Peyer's patch (tissue), 4 donors: ENCODE measurements at places on chromosomes 4 and X. TPM values are rescaled to one million over a fixed set of nuclear protein-coding genes. Genes with fewer than 3 reads are reported as not detected.

GRCh38 chr4:26858035-26858918, 2.4 kb upstream of the STIM2 start:
- no peak for DNase-seq

DNA sequence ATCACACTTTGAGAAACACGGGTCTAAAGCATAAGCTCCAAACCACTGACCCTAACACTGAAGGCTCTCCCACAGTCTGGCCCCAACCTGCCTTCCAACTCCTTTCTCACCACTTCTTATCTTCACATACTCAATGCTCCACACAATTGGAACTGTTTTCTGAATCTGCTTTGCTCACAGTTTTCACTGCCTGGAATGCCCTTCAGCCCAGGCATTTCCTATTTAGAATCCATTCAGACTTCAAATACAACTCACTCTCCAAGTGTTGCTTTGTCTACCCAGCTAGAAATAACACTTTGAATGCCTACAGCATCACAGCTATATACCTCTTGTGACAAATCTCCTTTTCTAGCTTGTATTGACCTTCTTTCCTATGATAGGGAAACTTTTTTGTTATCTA, 10.2 kb downstream of the OTUD4 start:
- DNase-seq = no peak

TKTL2 gene
- not detected for total RNA-seq

- DNase-seq = no peak
Observed at GRCh38 chr4:141642711-141643110, 6.3 kb downstream of the IL15 start.

RTL9 gene
- total RNA-seq = not detected

NDST3 gene
- total RNA-seq = not detected

- DNase-seq = no peak
Observed at GRCh38 chrX:143121477-143121876, 95.7 kb downstream of the SPANXN4 start.

DNA sequence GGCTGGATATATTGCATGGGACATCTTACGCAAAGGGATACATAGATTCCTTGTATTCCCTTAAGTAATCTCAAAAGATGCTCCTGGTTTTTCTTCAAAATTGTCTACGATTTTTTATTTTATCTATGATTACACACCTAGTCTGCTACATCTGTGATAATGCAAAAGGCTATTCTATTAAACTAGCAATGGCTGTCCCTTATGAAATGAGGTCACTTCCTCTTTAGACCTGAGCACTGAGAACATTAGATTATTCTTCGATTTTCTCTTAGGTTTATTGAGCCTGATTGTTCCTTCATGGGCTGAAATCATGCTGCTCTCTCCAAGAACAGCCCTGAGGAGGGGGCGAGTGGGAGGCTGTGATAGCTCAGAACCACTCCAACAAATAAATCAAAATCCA, 126.8 kb upstream of the ENPP6 start:
- DNase-seq = no peak

- DNase-seq = no peak
Observed at GRCh38 chr4:24980740-24981139, 50.0 kb downstream of the LGI2 start.

FGFR3 gene
- 115 TPM for total RNA-seq

DNA sequence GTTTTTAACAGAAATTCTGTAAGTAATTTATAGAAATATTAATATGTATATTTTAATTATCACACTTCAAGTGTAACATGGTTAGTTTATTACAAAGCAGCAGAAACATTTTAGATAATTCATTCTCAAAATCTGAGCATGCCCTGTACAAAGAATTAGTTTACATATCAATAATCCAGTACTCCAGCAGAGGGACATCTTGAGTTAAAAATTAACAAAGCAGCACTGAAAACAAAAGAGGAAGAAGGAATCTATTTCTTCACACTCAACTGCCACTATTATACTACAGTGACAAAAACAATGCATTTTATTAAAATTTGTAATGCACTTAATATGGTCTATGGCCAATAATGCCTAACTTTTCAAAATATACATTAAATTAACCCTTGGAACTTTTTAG, 179.1 kb upstream of the KLHL4 start:
- DNase-seq = no peak
